ENCODE measurements at places on chromosomes 6 and 20.

DNA sequence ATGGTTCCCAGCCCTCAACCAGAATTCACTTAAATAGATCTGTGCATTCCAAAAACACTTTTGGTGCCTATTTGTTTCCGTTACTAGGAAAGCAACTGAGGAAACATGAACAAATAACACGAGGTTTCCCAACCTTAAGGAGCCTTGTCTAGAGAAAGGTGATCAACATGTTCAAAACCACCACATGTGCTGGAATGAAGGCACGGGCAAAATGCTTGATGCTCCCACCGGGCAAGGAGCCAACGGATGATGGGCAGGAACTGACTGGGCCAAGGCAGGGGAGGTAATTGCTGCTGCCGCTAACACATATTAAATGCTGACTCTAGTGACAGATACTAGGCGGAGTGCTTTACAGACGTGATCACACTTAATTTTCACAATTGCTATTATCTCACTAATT lies 2.5 kb downstream of the MYLK4 start:
- DNase-seq = no peak

- DNase-seq = no peak
These were observed 100.8 kb downstream of the CEBPB start for GRCh38 chr20:50291254-50292078.

DNA sequence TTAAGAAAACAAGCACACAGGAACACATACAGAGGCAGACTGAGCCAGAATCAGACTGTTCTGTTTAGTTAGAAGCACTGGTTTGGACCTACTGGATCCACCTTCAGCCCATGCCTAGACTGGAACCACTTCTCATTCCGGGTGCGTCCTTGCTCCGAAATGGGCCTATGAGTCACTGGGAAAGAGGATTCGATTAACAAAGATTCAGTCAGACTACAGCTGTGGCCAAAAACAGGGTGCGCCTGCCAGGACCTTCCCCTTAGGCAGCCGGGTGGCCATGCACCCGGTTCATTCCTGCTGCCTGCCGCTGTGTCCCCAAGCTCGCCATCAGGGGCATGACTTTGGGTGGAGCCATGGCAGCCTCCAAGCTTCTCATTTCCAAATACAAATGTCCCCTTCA lies 14.5 kb upstream of the KCNK5 start:
- no peak for DNase-seq

GRCh38 chr6:152984513-152984872 lies 1.7 kb upstream of the FBXO5 start:
- no peak for DNase-seq

DNA sequence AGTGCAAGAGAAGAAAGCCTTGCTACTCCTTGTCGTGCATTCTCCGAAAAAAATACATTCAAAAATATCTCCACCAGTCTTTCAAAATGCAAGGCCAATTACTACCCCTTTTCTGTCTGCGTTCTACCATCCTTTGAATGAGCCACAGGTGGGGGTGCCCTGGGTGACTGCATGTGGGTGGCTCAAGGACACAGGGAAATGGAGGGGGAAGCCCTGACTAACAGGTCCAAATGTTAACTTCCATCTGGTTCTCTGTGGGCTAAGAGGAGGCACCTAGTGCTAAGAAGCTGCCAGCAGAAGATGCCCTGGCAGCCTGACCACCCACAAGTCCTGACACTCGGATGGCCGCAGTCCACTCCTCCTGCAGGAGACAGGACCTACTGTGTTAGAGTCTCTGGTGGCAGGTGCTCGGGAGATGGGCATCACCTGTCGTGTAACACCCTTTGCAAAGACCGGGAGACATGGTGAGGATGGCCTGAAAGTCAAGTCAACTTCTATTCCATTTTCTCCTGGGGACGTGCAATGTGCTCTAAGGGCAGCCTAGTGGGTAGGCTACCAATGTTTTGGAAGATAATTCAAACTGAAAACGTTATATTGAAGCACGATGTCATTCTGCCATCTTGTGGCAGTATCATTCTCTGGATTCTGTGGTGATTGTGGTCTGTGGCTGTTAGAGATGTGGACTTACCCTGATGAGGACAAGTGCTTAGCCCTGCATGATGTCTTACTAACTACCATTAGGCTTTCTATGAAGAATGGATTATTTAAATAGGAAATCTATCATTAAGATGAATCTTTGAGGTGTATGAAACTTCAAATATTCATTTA lies 27.4 kb upstream of the IGF2R start:
- no peak for DNase-seq

DNA sequence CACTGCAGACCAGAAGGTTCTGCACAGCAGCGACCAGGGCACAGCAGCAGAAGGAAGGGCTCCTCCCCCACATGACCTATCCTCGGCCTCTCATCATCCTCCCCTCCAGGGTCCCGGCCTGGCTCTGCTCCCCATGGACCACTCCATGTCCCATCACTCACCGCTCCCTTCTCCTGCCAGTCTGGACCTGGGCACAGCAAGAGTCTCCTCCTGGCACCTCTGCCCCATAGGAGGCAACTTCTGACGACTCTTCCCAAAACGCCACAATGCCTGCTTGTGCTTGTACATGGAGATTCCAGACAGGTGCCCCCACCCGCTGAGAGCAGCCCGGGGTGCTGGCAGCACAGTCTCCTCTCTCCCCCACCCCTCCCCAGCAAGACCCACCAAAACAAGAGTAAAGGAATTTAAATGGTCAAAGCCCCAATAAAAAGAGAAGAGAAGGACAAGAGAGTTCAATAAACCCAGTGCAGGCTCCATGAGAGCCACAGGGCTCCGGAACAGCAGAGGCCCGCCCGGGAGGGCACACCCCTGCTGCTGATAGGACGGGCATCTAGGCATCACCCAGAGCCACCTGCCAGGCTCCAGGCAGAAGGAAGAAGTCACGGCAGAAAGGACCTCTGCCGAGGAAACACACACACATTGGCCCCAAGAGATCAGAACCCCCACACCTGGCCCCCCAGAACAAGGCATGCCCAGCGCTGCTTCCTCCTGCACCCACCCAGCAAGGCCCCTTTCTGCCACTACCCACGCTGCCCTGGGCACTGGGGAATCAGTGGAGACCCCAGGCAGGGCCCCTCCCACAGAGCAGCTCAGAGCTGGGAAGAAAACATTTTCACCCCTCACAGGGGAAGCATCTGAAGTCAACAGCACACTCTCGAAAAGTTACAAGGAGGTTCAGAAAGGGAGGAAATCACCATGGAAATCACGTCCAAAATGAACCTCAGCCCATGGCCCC lies 15.2 kb downstream of the TAF4 start:
- no peak for DNase-seq

DNA sequence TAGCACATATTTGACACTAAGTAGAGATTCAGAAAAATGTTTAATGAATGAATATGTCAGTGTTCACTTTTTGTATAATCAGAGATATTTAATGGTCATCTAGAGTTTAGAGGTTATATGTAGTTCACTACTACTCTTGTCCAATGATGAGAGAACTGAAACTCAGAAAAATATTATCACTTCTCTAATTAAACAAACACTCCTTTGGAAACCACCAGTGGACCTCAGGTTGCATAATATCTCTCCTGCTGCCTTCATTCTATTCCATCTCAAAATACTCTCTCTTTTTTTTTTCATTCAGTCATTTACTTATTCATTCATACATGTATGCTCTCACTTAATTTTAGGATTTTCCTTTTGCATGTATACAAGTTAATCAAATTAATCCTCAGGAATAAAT lies 423.1 kb upstream of the RNF217 start:
- DNase-seq = no peak

DNA sequence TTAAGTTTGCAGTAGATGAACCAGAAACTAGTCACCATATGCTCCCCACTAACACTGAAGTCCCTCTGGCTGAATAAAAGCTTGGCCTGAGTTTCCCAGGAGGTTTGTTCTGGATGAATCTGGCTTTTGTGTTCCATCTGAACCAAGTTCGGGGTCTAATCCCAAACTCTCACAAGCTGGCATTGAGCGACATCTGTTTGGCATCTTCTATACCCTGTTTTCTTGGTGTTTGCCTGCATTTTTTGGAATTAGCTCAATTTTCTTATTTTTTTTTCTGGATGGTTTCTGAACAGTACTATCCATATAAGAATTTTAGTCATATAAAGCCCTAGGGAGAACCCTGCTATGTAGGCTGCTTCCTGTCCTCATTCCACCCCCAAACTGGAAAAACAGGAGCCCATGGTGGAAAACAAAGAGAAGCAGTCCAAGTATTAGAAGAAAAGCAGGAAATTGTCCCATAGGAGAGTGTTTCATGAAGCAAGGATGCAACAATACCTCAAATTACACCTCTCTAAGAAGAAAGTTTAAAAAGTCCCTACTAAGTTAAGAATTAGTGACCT lies 737.1 kb downstream of the DHX35 start:
- DNase-seq = no peak

DNA sequence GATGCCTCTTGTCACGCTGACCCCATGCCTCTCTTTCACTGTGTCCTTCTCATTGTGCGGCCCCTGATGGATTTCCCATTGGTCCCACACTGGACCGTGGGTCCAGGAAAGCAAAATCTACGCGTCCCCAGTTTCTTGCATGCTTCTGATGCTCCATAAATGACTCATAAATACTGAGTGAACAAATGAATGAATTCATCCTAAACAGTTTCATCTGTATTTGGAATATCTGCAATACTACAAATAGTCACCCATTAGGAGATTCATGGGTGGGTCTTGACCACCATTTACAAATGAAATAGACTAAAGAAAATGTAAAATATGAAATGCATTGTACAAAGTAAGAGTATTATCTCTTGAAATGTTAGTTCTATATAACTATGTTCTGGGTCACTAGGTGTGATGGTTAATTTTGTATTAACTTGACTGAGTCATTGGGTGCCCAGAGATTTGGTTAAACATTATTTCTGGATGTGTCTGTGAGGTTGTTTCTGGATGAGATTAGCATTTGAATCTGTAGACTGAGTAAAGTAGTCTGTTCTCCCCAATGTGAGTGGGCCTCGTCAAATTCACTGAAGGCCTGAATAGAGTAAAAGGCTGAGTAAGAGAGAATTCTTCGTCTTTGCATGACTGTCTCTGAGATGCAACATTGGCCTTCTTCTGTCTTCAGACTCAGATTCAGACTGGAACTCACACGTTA lies 448.7 kb downstream of the PREX1 start:
- DNase-seq = no peak

DNA sequence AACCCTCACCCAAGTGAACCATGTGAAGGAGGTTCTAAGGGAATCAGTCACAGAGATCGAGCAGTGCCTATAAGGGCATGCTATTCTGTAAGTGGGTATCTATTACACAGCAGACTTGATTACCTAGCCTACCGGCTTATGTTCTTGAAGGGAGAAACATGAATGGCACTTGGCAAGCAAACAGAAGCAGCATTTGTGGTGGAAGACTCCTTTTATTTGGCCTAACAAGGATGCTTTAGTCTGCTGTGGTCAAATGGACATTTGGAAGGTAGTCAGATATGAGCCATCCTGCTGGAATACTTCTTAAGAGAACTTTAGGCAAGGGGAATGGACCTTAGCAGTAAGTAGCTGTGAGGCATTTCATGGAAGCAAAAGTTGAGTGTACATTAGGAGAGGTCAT lies 126.3 kb downstream of the COL12A1 start:
- DNase-seq = no peak

- DNase-seq = no peak
These were observed 167.3 kb upstream of the AKIRIN2 start for GRCh38 chr6:87869064-87869905.

GRCh38 chr6:129329678-129330077 lies 380.3 kb downstream of the ARHGAP18 start:
- DNase-seq = no peak

DNA sequence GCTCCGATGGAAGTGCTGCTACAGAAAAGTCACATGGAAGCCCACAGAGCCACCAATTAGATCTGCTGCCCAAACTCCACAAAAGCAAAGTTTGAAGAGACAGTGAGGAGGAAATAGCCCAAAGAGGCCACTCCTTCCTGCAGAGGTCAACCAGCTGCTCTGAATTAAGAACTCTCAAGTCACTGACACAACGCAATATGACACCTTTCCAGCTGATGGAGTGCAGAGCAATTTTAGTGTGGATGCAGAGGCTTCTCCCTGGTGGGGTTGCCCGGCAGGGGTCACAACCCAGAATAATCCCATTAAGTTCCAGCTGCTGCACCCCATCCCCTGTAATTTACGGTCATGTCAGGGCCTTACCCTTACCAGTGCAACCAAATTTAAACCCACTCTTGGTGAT lies 361.9 kb upstream of the JARID2 start:
- DNase-seq = no peak

DNA sequence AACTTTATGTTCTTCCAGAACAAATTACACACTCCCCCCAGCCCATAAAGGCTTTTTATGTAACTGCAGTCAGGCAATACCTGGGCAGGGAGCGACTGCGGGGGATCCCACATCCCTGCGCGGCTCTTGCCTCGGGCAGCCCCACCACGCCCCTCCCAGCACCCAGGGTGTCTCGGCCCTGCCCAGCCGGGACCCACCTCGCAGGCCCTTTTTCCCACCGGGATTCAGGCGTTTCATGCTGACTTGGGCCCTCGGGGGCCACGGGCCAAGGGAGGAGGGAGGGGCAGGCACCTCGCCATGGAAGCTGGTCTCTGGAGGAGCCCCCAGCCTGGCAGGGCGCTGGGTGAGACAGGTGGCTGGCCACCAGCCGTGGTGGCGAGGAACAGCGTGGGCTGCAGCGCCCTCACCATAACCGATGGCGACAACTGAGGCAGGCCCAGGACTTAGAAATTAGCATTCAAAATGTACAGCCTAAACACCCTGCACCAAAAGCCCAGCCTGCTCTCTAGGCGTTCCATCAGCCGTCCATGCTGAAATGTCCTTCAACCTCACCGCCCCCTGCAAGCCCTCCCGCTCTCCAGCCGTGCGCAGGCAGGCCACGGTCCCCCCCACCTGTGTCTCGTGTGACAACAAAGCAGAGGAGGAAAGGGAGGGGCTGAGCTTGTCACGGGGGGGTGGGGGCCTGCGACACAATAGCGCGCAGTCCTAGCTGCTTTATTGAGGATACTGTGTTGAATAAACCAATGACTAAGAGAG lies 15.1 kb upstream of the FOXC1 start:
- DNase-seq = no peak

DNA sequence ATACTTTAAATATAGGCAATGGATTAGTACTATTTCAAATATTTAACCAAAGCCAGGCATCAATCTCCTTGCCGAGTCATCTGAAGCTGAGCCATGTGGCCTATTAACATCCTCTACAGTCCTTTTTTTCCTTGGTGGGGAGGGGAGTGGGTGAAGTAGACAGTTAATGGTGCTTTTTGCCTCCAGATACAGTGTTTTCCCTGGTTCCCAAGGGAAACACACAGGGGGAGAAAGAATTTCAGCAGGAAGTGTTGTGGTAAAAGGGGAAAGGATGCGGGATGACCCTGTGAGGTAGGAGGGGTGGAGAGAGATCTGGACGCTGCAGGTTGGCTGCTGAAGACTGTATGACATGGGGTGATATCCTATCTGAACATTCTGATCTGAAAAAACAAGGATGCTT lies 9.6 kb downstream of the CLDN20 start:
- no peak for DNase-seq

DNA sequence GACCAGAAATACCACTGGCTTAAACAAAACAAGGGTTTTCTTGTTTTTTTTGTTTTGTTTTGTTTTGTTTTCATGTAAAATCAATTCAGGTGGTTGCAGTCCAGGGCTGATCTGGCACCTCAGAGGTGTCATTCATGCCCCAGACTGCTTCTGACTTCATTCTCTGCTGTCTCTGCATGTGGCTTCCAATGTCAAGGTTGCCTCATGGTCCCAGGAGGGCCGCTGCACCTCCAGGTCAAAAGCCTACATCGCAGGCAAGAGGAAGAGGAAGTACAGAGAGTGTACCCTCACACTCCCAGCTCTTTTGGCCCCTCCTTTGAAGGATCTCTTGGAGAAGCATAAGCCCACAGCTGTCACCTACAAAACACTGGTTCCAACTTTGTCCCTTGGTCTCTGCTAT lies 1.4 kb upstream of the BTN3A1 start:
- no peak for DNase-seq
